GF-D8 (cell line): ENCODE measurements at places on chromosomes 2 and 18.

- no peak for DNase-seq
Observed at GRCh38 chr2:1767939-1768691, 23.8 kb upstream of the PXDN start.

- no peak for DNase-seq
Observed at GRCh38 chr18:26215247-26215970, 10.8 kb upstream of the TAF4B start.

- DNase-seq = no peak
Observed at GRCh38 chr2:36371070-36371874, 15.7 kb downstream of the CRIM1 start.

- no peak for DNase-seq
Observed at GRCh38 chr18:24195296-24196053, 56.6 kb downstream of the CABYR start.

DNA sequence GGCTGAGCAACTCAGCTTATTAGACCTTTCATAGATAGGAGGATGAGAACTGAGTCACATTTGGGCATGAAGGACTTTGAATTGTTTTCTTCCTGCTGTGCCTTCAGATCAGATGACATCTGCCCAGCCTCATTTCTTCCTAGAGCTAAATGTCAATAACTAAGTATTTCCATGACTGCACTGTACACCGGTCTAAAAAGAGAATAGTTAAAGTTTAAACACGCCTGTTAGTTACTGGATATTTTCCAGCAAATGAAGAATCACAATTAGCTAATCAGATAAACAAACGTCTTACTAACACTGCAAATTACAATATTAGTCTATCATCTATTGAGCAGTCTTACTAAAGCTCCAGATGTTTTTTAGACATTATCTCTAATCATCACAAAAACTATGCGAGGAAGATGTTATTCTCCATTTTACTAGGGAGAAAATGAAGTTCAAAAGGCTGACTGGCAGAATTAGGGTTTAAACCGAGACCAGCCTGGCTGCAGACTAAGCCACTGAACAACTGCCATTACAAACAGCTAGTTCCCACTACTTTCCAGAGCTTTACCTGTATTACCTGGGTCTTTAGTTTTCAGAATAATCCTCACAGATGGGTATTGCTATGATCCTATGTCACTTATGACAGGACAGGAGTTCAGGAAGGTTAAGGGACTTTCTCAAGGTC lies 69.4 kb upstream of the ZNF397 start:
- DNase-seq = no peak

DNA sequence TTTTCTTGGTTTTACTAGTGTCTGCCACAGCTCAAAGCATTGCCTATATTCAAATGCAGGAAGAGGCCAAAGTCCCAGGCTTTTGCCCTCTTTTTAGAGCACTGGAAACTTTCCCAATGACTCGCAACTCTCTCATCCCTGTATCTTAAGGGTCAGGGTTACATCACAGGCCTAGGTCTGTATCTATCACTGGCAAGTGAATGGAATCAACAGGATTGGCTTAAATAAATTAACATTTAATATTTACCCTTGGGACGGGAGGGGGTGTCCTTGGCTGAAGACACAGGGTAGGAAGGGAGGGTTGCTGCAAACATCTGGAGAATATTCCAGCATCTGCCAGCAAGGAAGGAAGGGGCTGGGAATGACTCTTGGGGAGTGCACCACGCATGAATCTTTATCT lies 242.6 kb downstream of the SLC4A3 start:
- no peak for DNase-seq

GRCh38 chr18:72542342-72542741 lies 1.8 kb downstream of the CBLN2 start:
- no peak for DNase-seq

DNA sequence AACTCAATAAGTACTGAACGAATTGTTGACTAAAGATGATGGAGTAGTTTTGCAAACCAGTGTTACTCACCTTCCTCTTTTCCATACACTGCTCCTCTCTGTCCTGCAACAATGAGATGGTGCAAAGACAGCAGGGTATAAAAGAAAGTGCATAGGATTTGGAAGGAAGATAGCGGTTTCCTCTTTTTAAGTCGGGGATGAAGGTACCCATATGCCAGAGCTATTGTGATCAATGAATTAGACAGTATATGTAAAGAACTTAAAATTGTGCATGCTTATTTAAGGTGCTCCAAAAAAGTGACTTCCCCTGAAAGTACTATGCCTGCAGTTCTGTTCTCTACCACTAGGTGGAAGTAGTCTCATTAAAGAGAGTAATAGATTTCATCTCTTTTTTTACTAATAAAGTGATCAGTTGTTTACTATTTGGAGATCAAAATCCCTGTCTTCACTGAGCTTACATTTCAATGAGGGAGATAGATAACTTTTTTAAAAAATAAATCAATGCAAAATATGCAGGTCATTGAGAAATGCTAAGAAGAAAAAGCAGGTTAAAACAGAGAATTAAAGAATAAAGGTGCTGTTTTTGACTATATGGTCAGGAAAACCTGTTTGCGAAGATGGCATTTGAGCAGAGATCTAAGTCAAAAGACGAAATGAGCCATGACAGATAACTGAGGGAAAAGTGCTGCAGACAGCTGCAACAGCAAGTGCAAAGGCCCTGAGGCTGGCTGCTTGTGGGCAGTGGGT lies 339.7 kb upstream of the SLC14A2 start:
- DNase-seq = peak; percentile 16

DNA sequence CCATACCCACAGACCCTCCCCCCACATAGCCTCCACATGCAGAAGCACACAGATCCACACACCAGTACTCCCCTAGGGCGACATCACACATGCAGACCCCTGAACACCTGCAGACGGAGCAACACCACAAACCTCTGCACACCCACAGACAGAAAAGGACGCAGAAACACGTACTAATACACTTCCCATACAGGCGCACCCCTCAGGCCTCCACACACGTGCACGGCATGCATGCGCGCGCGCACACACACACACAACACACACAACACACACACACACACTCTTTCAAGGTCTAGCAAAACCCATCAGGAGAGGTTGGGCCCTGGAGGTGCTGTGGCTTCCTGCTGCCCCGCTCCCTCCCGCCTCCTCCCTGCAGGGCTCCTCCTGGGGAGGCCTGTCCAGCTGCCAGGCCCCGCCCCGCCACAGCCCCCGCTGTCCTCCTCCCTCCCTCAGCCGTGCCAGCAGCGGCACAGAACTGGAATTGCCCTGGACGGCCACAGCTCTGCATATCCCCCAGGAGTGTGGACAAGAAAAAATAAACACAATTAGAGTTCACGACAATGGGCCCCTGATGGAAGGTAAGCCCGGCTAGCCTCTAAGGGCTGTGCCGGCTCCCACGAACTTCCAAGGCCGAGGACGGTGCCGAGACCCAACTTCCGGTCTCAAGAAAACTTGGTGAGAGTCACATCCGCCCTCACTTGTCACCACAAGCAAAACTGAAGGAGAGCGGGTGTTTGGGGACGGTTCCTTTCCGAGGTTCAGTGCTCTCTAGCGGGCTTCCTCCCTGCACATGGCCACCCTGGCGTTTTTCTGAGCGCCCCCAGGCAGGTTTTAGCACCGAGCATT lies 6.8 kb downstream of the ZFP36L2 start:
- DNase-seq = peak; percentile 91

- DNase-seq = no peak
Observed at GRCh38 chr18:47591429-47591828, 339.0 kb downstream of the SMAD2 start.

GRCh38 chr2:186427970-186428369 lies 58.1 kb upstream of the ZC3H15 start:
- DNase-seq = no peak

DNA sequence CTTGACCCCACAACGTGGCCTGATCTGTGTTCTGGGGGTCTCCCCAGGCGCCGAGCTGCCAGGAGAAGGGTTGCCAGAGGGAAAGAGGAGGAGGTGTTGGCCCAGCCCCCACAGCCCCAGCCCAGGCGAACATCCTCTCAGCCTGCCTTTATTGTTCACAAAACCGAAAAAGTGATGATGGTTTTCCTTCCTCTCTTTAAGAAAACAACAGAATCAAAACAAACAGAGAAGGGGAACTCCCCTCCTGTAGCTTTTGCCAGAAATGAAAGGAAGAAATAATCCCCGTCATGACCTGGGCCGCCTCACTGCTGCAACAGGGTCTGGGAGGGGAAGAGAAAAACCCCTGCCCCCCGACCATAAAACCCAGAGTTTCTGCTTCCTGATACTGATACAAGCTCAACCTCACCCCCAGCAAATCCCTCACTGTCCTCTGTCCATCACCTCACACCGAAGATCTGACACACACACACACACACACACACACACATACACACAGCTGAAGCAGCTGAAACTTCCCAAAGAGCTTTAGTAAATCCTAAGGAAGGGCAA lies 52.0 kb downstream of the ZFP36L2 start:
- DNase-seq = no peak

GRCh38 chr2:15708865-15709820 lies 117.5 kb downstream of the DDX1 start:
- DNase-seq = no peak

DNA sequence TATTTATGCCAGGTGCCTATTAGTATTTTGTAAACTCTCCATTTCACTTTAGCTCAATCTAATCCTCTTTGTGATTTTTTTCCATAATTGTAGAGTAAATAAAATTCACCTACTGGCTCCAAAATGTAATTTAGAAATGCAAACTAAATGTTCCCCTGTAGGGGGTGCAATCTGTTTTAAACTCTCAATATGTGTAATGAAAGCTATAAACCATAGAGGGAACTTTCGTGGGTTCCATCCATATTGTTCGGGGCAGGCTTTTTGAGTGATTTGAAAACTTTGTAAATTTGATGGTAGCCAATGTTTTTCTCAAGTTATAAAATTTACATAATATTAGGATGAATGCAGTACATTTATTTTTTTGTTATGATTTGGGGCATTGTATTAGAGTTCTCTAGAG lies 49.4 kb downstream of the TSPYL6 start:
- DNase-seq = no peak

DNA sequence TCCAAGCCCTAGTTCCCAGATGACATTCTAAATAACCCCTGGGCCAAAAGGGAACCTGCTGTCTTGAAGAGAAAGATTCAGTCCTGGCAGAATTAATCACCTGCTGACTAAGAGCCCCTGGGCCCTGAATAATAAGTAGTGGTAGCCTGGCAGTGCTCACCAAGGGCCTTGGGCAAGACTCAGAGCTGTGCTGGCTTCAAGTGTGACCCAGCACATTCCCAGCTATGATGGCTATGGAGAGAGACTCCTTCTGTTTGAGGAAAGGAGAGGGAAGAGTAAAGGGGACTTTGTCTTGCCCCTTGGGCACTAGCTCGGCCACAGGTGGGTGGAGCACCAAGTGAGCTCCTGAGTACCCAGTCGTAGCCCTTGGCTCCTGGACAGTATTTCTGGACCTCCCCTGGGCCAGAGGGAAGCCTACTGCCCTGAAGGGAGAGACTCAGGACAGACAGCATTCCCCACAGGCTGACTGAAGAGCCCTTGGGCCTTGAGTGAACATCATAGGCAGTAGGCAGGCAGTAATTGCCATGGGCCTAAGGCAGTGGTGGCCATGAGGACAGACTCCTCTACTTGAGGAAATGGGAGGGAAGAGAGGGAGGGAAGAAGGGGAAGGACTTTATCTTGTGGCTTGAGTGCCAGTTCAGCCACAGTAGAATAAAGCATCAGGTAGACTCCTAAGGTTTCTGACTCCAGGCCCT lies 40.0 kb upstream of the INPP4A start:
- no peak for DNase-seq

DNA sequence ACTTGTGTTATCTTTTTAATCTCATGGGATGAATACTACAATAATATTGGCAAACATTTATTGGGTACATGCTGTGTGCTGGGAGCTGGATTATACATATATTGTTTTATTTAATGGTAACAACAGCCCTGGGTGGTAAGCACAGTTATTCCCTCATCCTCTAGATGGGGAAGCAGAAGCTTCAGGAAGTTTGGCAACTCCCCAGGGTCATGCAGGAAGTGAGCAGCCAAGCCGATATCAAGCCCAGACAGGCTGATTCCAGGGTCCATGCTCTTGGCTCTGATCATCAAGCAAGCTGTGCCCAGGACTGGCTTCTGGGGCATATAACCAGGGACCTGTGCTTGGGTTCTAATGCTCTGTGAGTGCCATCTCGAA lies 155.8 kb downstream of the ZNF516 start:
- peak; percentile 12 for DNase-seq

DNA sequence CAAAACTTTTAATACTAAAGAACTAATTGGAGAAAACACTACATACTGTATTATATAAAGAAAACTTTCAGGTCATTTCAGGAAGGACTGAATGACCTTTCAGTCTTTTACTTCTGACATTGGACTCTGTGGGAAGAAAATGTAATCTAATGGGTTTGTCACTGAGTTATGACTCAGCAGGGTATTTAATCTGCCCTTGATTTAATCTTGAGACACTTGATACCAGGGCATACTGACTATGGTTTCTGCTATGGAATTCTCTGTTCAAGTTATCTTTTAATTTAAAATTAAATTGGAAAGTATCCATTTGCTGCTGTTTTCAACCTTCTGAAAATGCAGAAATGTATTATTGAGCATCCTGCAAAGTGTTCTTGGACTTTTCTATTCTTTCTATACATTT lies 354.2 kb upstream of the GALNT5 start:
- no peak for DNase-seq

DNA sequence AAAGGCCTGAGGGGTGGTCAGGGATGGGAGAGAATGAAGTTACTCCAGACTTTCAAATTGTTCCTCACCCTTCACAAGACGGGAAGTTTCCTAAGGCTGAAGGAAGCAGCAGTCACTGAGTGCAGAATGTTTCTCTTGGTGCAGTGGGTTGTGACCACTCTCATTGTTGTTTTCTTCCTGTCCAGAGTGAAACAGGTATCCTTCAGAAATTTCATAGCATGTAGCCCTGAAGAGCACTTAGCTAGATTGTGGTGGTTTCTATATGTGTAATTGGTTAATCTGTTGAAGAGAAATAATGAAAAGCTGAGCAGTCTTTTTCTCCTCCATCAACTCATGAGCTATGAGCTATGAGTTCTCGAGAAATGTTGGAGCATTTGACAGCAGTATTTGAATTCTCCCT lies 96.8 kb downstream of the GPD2 start:
- no peak for DNase-seq

- DNase-seq = no peak
Observed at GRCh38 chr2:212548455-212548819, 9.8 kb upstream of the ERBB4 start.

DNA sequence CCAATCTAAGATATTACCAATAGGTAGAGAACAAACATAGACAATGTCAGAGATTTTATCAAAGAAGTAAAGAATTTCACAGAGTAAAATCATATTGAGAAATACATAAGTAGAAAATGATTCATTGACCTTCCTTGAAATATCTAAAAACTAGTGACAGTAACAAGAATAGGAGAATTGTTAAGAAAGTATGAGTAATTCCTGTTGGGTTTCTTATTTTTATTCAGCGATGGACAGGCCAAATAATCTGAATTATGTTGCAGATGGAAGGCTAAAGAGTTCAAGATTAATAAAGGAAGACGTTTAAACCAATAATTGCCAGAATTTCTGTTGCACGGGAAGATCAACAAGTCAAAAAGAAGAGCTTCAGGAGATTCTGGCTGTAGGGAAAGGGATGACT lies 163.4 kb upstream of the RASGRP3 start:
- DNase-seq = no peak
